Neural progenitor cell (in vitro differentiated cells): ENCODE measurements at places on chromosomes 11 and 22. TPM values are rescaled to one million over a fixed set of nuclear protein-coding genes. Genes with fewer than 3 reads are reported as not detected.

The POU2F3 gene
- total RNA-seq, result 1.4 TPM in 1 of 2 replicates, not detected in the other

GRCh38 chr11:87284306-87284705 is 246.6 kb downstream of the TMEM135 start:
- no peak for DNase-seq

DNA sequence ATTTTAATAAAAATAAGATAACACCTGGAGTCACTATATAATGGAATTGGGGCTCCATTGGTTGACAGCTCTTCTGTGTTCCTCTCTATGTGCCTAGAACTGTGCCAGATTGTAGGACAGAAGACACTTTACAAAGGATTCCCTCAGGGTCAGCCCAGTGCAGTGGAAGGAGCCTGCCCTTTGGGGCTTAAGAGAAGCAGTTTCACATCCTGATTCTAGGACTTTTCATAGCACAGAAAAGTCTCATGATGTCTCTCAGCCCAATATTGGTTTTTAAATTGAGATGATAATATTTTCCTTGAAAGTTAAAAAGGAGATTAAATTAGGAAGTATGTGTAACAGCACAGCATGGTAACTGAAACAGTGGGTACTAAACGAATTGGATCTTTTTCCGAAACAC is 7.1 kb downstream of the PLAAT4 start:
- no peak for DNase-seq

DNA sequence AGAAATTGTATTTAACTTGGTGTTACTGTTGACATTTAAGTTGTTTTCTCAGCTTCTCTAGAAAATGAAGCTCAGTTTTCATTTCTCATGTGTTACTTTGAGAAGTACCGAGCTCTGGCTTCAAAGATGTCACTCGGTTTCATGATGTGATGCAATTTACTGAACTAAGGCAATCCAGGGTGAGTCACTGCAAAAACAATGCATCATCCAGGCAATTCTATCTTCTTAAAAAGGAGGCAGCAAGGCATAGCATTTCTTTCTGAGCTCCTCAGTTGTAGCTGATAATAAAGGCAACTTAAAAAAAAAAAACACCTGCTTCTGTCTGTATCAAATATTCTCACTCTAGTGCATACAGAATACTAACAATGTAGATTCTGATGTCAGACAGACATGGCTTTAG is 91.1 kb upstream of the KCNA4 start:
- no peak for DNase-seq

DNA sequence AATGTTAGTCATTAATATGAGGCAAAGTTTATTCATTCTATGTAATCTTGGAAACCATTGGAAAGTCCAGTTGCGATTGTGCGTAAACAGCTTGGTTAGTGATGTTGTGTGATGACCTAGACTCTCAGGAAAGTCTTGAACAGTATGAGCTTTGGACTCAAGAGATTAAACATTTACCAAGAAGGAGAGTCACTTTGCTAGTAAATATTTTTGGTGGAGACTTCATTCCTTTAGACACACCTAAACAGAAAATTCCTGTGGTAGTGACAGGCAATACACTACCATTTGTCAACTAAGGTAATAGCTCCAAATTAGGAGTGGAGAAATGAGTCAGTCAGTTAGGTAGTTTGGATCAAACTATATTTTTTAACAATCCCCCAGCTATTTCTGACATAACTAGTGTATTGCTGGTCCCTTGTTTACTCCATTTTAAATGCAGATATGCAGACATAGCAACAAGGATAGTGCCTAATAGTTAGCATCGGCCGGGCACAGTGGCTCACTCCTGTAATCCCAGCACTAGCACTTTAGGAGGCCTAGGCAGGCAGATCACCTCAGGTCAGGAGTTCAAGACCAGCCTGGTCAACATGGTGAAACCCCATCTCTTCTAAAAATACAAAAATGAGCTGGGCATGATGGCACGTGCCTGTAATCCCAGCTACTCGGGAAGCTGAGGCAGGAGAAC is 89.3 kb downstream of the ARHGAP42 start:
- no peak for DNase-seq

GRCh38 chr22:45893516-45893915 is 83.4 kb downstream of the WNT7B start:
- no peak for DNase-seq

GRCh38 chr11:69452206-69452987 is 29.1 kb upstream of the LINC01488 start:
- DNase-seq, result no peak

GRCh38 chr11:95788921-95789505 is 569 bp downstream of the FAM76B start:
- peak; percentile 80 for DNase-seq

GRCh38 chr11:95725196-95725595 is 64.4 kb downstream of the FAM76B start:
- DNase-seq, result no peak

GRCh38 chr22:30810105-30810504 is 115.4 kb downstream of the OSBP2 start:
- no peak for DNase-seq

- no peak for DNase-seq
Measured at GRCh38 chr11:65298131-65298535, 16.5 kb upstream of the CDC42EP2 start.

GRCh38 chr11:80173371-80174136 is 732.7 kb upstream of the TENM4 start:
- DNase-seq, result no peak

DNA sequence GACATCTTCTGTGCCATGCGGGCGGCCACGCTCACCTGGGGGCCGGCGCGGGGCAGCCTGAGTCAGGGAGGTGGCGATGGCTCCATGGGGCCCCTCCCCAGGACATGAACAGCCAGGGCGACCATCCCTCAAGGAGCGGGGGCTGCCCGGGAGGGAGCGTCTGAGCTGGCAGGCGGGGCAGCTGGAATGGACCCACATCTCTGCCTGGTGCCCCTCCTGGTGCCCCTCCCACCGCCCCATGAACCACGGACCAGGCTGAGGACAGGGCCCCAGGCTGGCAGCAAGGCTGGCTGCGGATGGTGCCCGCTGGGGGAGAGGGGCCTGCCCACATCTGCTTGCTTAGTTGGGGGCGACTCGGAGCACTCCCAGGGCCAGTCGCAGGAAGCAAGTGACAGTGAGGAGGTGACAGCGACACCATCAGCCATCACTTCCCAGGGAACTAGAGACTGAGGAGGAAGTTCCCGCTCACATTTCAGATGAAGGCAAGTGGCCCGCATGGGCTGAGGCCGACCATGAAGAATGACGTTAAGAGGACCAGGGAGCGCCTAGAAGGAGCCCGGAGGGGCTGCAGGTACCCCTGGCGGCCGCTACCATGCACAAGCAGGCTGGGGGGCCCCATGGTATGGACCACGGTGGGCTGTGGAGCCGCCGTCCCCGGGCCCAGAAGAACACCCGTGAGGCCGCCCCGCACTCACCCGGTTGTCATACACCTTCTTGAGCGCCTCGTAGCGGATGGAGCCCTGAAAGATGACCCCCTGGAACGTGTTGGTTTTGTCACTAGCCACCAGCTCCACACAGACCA is 37.3 kb downstream of the KIAA0930 start:
- DNase-seq, result no peak

- DNase-seq, result no peak
Measured at GRCh38 chr11:42473106-42473505, 838.7 kb upstream of the API5 start.

- DNase-seq, result no peak
Measured at GRCh38 chr11:78615724-78616123, 41.1 kb upstream of the NARS2 start.

The TENM4 gene
- 5.1 and 16.6 TPM in 2 replicates for total RNA-seq
